ENCODE measurements at places on chromosomes 6 and 20. TPM values are rescaled to one million over a fixed set of nuclear protein-coding genes. Genes with fewer than 3 reads are reported as not detected.

BMP7 gene
- total RNA-seq = 317 TPM

TLDC2 gene
- not detected for total RNA-seq

PLCB1 gene
- total RNA-seq = 105 TPM

ZFAND3 gene
- total RNA-seq = 107 TPM

SOX18 gene
- total RNA-seq = 0.84 TPM

MYLK2 gene
- total RNA-seq = 0.77 TPM

TASP1 gene
- total RNA-seq = 27.4 TPM

PAK5 gene
- not detected for total RNA-seq

DUSP15 gene
- total RNA-seq = 8.2 TPM

CYP24A1 gene
- 3.6 TPM for total RNA-seq

GNAS-AS1 gene
- total RNA-seq = 5.1 TPM

PACRG gene
- not detected for total RNA-seq

PHACTR3 gene
- 0.11 TPM for total RNA-seq

LMBRD1 gene
- 27.5 TPM for total RNA-seq

SPEF1 gene
- not detected for total RNA-seq

SIRPD gene
- total RNA-seq = not detected

SLC25A27 gene
- not detected for total RNA-seq

LINC00237 gene
- 1.8 TPM for total RNA-seq

NKX2-4 gene
- total RNA-seq = not detected

SAMD10 gene
- 13.4 TPM for total RNA-seq

OXT gene
- 1.9 TPM for total RNA-seq

DEFB132 gene
- not detected for total RNA-seq

PRELID3B gene
- 171 TPM for total RNA-seq

LAMP5 gene
- total RNA-seq = not detected

AURKA gene
- 216 TPM for total RNA-seq

GRIK2 gene
- 0.29 TPM for total RNA-seq

OOEP gene
- total RNA-seq = not detected

All from Caco-2 (cell line).